Breast epithelium (tissue), 4 donors: ENCODE measurements at places on chromosomes 5 and 9. TPM values are rescaled to one million over a fixed set of nuclear protein-coding genes. Genes with fewer than 3 reads are reported as not detected.

DNA sequence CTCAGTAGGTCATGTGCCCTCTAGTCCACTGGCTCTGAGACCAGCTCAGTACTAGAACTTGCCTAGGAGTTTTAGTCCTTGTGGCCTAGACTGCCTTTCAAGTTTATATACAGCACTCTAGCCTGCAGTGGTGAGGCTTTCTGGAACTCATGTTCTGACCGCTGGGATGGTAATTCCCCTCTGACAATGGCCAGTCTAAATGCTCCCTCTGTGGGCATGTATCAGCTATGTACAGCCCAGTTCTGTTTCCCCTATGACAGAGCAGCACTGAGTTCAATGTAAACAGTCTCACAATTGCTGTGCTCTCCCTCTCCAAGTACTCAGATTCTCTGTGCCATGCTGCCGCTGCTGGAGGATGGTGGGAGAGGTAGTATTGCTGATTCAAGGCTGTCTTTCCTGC lies 68.6 kb upstream of the SLC27A6 start:
- DNase-seq, result no peak

The SLCO4C1 gene
- 0.66 TPM for total RNA-seq

The S100Z gene
- 1.0 TPM for total RNA-seq

- no peak for DNase-seq
Measured at GRCh38 chr9:136687721-136688223, 515 bp upstream of the AGPAT2 start.

The DAB2IP gene
- total RNA-seq, result 55.8 TPM

- DNase-seq, result no peak
Measured at GRCh38 chr5:145780982-145781381, 54.2 kb downstream of the PRELID2 start.

The ZNF608 gene
- 82.1 TPM for total RNA-seq

DNA sequence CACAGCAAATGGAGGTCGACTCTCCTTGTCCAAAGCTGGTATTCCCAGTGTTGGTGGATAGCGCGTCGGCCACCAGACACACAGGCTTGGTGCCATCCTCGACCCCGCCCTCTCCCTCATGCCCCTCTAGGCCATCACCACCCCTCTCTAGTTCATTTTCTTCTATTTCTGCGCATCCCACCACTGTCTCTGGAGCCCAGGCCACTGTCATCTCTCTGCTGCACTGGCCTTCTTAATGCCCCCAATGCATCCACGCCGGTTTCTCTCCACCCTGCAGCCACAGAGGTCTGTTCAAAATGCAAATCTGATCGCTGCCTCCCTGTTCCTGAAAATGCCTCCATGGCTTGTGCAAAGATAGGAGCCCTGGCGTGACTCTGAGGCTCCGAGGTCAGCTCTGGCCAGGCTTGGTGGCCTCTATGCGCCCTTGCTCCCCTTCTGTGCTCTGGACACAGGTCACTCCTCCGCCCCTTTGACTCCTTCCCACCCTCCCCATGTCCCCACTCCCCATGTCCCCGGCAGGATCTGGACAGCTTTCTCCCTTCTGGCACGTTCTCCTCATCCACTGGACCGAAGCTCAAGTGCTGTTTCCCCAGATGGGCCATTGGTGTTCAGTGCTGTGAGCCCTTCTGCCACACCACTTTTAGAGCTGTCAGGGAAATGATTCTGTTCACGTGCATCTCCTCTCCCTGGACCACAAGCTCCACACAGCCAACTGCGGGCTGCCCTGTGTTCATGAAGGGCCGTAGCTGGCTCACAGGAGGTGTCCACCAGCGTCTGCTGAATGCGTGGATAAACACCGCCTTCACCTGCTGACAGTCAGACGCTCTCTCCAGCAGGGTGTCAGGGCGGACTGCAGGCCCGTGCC lies 59.5 kb upstream of the RNF130 start:
- DNase-seq, result peak; percentile 14

- no peak for DNase-seq
Measured at GRCh38 chr5:94025788-94026473, 284.5 kb upstream of the POU5F2 start.

GRCh38 chr5:145835848-145836239 lies 702 bp upstream of the PRELID2 start:
- DNase-seq, result no peak

GRCh38 chr5:147517383-147517782 lies 7.5 kb upstream of the DPYSL3 start:
- no peak for DNase-seq
